Osteocyte (in vitro differentiated cells): ENCODE measurements at places on chromosomes 6 and 20. TPM values are rescaled to one million over a fixed set of nuclear protein-coding genes. Genes with fewer than 3 reads are reported as not detected.

DNA sequence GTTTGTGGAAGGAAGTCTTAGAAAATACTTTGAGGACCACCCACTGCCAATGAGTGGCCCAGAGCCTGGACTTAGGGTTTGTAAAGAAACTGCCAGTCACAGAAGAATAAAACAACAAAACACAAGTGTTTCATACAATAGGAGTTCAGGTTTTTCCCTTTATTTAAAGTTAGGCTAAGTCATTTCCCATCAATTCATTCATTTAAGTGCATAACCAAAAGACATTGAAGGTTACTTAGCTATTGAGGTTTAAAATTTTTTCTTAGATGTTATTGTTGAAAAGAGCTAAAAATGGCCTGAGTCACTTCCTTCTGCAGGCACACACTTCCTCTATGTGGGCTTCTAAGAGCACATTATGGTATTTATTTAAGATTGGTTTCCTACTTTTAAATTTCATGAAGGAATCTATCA, 54.2 kb downstream of the ARMC2 start:
- no peak for DNase-seq

- DNase-seq = no peak
Measured at GRCh38 chr6:4412488-4412887, 277.1 kb upstream of the ECI2 start.

DNA sequence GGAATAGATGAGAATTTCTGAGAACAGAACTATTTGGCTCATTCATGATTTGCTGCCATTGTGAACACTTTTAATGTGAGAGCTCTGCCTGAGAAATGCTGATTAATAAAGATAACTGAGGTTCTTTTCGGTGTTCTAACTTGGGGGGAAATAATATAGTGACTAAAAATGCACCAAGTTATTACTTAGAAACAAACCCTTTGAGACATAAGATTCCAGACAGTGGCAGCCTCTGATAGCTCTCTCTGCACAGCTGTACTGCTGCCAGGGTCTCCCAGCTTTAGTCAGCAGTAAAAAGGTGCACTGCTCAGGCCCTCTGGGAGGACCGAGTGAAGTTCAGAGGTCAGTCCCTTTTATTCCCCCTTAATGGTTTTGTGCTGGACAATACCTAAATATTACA, 2.5 kb upstream of the PRDM1 start:
- no peak for DNase-seq

- peak; percentile 69 for DNase-seq
Measured at GRCh38 chr6:170179616-170180324, 111.1 kb downstream of the DLL1 start.

GRCh38 chr6:149234051-149234962, 83.2 kb upstream of the TAB2 start:
- DNase-seq = no peak

DNA sequence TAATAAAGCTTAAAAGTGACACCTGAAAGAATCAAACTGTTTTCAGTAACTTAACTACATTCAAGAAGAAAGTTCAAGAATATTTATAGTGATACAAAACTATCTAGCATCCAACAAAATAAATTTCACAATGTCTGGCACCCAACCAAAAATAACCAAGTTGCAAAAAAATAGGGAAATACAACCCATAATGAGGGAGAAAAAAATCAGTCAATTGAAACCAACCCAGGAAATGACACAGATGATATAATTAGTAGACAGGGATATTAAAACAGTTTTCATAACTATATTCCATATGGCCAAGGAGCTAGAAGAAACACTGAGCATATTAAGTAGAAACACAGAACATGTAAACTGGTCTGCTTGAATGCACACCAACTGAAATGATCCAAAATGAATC, 120.2 kb upstream of the BEND3 start:
- DNase-seq = no peak

GRCh38 chr20:51419231-51419630, 123.3 kb downstream of the NFATC2 start:
- DNase-seq = no peak

DNA sequence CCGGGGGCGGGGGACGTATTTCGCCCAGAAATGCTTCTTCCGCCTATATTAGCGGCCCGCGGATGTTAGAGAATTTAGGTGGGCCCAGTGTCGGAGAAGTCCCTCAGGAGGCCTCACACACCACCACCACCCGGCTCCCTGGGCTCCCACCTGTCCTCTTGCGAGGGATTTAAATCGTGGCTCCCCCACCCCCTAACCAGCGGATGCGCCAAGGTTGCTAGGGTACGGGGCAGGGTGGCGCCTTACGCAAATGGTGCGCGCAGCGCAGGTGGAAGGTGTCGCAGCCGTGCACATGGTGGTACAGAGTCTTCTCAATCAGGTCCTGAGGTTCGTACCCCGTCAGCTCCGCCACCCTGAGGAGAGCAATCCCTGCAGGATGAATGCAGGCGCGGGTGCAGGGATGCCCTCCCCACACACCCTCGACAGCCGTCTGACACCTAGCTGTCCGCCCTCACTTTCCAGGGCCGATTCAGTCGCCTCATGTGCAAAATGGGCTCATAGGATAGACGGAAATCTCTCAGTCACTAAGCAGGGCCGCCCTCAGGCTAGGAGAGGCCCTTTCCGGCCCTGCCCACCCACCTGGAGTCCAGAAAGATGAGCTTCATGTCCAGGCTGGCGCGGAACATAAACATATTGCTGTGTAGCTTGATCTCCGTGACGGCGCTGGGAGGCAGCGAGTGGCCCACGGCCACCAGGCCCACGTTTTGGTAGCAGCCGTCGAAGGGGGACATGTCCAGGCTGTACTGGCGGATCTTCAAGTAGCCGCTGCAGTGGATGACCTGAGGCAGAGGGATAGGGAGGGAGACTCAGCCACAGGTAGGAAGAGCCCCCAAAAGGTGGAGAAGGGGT, 16.6 kb downstream of the SIM1 start:
- no peak for DNase-seq

- DNase-seq = no peak
Measured at GRCh38 chr6:167660424-167660823, 166.3 kb upstream of the AFDN start.

DNA sequence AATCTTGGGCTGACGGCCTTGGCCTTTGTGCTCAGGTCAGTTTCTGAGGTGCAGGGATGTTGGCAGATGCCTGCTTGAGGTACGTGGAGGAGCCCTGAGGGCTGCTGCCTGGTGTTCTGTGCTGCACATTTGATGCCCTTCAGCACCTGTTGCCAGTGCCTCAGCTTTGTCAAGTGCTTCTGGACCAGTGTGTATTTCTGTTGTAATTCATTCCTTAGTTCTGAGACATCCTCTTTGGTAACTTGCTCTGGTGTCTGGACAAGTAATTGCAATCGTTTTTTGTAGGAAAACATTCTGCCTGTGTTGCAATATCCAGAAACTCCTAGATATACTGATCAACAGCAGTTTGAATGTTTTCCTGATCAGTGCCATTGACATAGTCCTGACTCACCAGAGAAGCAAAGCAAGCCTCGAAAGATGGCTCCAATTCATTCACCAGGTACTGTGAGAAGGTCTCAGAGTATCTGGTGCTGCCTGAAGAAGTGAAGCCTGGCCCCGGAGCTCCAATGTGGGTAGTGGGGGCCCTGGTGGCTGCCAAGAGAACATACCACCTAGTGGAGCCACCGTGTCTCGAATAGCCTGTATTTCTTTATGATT, 26.7 kb downstream of the ZNF337 start:
- DNase-seq = no peak

The OTOR gene
- not detected in 2 replicates for total RNA-seq
